ENCODE measurements at places on chromosomes 1 and 21. TPM values are rescaled to one million over a fixed set of nuclear protein-coding genes. Genes with fewer than 3 reads are reported as not detected.

GRCh38 chr1:114218361-114219171, 64.9 kb upstream of the SYT6 start:
- H3K4me1 ChIP-seq, result peaks cover 3% of the 10 kb centered on the region
- H3K36me3 ChIP-seq, result no peaks in the 10 kb centered on the region
- DNase-seq, result no peak

- no peaks in the 10 kb centered on the region for H3K36me3 ChIP-seq
- no peak overlapping the region for H3K27ac ChIP-seq
- no peaks in the 10 kb centered on the region for H3K4me1 ChIP-seq
- H3K27me3 ChIP-seq, result no peaks in the 10 kb centered on the region
- no peak overlapping the region for H3K4me3 ChIP-seq
These were observed 61.4 kb upstream of the CXADR start for GRCh38 chr21:17451364-17451891.

GRCh38 chr1:114549137-114549536, 32.3 kb downstream of the BCAS2 start:
- H3K36me3 ChIP-seq, result no peaks in the 10 kb centered on the region
- H3K27me3 ChIP-seq, result no peaks in the 10 kb centered on the region
- no peaks in the 10 kb centered on the region for H3K4me1 ChIP-seq
- no peak overlapping the region for H3K27ac ChIP-seq
- H3K4me3 ChIP-seq, result no peak overlapping the region

GRCh38 chr1:228315484-228315944, 91.1 kb downstream of the TRIM11 start:
- H3K4me1 ChIP-seq, result no peaks in the 10 kb centered on the region
- H3K27ac ChIP-seq, result no peak overlapping the region
- no peaks in the 10 kb centered on the region for H3K27me3 ChIP-seq
- no peaks in the 10 kb centered on the region for H3K36me3 ChIP-seq

GRCh38 chr1:38173157-38173831, 126.7 kb upstream of the POU3F1 start:
- no peaks in the 10 kb centered on the region for H3K4me1 ChIP-seq
- no peaks in the 10 kb centered on the region for H3K27me3 ChIP-seq
- peak overlapping the region; percentile 47 for H3K27ac ChIP-seq
- no peak for DNase-seq
- no peaks in the 10 kb centered on the region for H3K36me3 ChIP-seq

DNA sequence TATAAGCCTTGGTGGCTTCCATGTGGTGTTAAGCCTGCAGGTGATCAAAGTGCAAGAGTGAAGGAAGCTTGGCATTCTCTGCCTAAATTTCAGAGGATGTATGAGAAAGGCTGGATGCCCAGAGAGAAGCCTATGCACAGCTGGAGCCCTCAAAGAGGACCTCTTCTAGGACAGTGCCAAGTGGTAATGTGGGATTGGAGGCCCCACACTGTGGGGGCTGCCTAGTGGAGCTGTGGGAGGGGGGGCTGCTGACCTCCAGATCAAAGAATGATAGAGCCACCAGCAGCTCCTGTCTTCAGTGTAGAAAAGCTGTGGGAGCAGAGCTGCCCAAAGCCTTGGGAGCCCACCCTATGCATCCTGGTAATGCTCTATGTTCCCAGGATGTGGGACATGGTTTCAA, 1512.7 kb upstream of the TPTE start:
- H3K27ac ChIP-seq, result no peak overlapping the region
- no peak for DNase-seq
- no peak overlapping the region for H3K4me3 ChIP-seq
- no peaks in the 10 kb centered on the region for H3K4me1 ChIP-seq

DNA sequence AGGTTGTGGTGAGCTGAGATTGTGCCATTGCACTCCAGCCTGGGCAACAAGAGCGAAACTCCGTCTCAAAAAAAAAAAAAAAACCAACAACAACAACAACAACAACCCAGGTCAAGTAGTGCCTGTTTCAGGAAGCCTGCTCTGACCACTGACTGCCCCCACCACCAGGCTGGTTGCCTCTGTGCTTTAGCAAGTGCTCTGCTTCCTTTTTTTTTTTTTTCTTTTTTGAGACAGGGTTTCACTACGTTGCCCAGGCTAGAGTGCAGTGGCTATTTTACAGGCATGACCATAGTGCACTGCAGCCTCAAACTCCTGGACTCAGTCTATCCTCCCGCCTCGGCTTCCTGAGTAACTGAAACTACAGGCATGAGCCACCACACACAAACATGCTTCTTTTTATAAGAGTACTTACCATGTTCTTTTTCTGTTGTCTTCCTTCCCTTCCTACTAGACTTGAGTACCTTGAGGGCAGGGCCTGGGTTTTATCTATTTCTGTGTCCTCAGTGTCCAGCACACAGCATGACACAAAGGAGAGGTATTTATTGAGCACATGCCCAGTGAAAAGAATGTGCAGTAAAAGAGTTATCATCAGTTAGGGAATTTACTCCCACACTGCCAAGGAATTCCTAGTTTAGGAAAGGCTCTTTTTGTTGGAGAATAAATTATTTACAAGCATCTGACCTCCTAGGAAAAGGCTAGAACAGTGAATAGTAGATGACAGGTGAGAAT, 9.9 kb upstream of the COA7 start:
- no peak for DNase-seq
- no peaks in the 10 kb centered on the region for H3K36me3 ChIP-seq
- no peaks in the 10 kb centered on the region for H3K27me3 ChIP-seq
- H3K27ac ChIP-seq, result no peak overlapping the region
- no peak overlapping the region for H3K4me3 ChIP-seq
- peaks cover 10% of the 10 kb centered on the region for H3K4me1 ChIP-seq

- H3K27me3 ChIP-seq, result no peaks in the 10 kb centered on the region
- DNase-seq, result no peak
- H3K4me3 ChIP-seq, result no peak overlapping the region
- no peak overlapping the region for H3K27ac ChIP-seq
These were observed 348.4 kb upstream of the C1orf87 start for GRCh38 chr1:60421965-60422364.

DNA sequence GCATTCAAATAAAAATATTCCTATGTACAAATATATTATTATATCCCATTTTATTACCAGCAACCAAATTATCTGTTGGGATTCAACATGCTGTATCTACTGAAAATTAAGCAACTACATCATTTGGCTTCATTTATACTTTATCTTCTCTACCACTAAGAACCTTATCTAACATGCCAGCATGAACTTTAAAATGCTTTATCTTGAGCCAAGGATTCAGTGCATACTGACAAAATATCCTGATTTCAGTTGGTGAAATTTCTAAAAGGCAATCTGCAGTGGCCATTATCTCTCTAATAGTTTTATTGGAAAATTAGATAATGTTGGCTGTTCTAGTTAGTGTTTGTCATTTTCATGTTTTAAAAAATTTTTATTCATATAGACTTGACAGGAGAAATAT, 1149.9 kb downstream of the KCNT2 start:
- no peaks in the 10 kb centered on the region for H3K4me1 ChIP-seq
- H3K4me3 ChIP-seq, result no peak overlapping the region
- no peaks in the 10 kb centered on the region for H3K36me3 ChIP-seq
- no peak for DNase-seq

The PAX7 gene
- total RNA-seq, result not detected

The PTPRC gene
- total RNA-seq, result 1,142 TPM

The BGLAP gene
- 0.45 TPM for total RNA-seq

The FPGT gene
- 3.5 TPM for total RNA-seq

The POFUT2 gene
- total RNA-seq, result 43.3 TPM

The PCSK9 gene
- total RNA-seq, result not detected

Measured in natural killer cell (primary cell).